ENCODE measurements at places on chromosomes 6 and 20.

- DNase-seq: no peak
Measured at GRCh38 chr20:23513164-23513563, 22.2 kb downstream of the CST8 start.

DNA sequence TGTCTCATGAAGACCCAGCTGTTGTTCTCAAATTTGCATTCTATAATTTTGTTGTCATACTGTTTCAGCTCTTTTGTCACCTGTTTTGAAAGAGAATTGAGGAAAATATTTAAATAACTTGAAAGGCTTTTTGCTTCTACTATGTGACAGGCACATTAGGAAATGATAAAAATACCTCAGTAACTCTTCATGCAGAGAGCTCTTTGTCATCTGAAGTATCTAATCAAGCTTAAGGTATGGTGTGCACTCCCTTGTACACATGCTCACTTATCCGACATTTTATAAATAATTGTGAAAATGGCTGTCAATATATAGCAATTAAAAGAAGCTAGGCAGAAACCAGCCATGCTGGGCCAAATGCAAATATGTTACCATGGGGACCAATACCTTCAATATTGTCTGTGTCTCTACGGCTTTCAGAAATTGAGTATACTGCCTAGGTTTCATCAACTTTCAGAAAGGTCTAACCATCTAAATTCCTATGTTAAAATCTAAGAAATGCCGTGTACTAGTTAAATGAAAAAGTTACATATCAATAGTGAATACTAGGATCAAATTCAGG is 349.0 kb downstream of the RNGTT start:
- no peak for DNase-seq

DNA sequence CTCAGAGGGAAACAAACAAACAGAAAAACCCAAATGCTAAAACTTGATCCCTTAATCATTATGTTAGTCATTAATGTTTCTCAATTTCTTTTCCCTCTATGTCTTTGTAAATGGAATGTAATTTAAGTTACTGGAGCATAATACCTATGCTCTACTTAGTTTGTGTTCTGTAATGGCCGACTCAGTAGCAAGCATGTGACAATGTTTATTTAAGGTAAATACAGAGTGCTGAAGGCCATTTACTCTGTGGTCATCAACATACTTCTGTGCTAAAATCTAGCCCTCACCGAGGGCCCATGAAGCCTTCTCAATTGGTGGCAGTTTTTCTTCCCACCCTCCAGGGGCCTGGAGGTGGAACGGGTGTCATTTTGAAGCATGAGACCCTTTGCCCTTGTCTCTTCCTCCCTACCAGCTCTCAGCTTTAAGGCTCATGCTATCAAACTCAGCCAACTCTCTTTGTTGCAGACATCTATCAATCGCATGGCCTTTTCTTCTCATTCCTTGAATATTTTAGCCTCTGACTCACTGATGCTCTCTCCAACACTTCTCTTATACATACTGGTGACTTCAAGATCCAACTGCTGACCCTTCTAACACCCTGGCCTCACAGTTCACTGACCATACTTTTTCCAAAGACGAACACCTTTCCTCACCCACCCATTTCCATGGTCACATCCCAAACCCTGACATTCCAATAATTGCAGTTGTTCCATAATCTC is 48.2 kb downstream of the STX7 start:
- DNase-seq: no peak

DNA sequence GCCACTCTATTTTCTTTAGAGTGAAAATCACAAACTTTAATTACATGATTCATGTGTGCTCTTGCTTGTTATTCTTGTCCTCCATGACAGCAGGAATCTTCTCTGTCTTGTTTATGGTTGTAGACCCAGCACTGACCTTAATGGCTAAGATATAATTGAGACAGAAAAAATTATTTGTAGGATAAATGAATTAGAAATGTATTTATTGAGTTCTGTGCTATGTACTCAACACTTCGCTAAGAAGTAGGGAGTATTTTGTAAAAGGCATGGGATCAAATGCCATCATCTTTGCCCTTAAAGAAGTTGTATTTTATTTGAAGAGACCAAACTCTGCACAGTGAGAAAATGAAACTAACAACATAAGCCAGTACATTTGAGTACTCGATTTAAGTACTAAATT is 71.2 kb downstream of the CBLN4 start:
- peak; percentile 14 for DNase-seq

- no peak for DNase-seq
Measured at GRCh38 chr6:25883991-25884390, 9.9 kb upstream of the SLC17A3 start.

- DNase-seq: no peak
Measured at GRCh38 chr6:131807644-131808459, at the start of gene ENPP1. Gene ENPP1 (plus strand): TSS chr6:131808020. CDS start chr6:131808036, 16 bp downstream.

DNA sequence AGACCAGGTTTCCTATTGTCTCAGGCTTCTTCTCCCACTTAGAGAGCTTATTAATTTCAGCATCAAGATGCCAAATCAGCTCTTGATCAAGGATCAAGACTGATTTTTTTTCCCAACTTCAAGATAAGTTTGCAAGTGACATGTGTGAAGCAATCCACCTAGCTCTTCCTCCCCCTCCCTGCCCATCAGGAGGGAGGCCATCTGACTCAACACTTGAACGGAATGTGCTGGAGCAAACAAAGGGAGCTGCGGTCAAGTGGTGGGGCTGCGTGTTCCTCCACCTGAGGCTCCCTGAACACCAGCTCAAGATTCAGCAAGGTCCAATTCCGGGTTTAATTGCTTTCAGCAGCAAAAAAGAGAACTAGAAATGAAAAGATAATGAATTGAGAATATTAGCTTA is 38.7 kb downstream of the TTI1 start:
- DNase-seq: no peak

DNA sequence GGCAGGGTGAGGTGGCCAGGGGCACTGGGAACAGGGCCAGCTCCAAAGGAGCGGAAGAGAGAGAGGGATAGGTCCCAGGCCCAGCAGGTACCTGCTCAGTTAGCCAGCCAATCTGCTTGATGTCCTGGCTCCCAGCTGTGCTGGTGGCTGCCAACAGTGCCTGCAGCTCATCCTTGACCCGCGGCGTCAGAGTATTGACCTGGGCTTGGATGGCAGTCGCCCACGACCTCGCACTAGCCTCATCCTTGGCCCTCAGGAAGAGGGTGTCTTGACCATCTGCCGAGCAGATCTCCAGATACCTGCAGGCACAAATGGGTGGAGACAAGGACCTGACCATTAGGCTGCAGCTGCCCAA is 11.1 kb upstream of the CDK5RAP1 start:
- DNase-seq: no peak

- no peak for DNase-seq
Measured at GRCh38 chr6:121828146-121828886, 392.9 kb downstream of the GJA1 start.

GRCh38 chr6:84284428-84285049 is 57.1 kb upstream of the CEP162 start:
- DNase-seq: no peak

DNA sequence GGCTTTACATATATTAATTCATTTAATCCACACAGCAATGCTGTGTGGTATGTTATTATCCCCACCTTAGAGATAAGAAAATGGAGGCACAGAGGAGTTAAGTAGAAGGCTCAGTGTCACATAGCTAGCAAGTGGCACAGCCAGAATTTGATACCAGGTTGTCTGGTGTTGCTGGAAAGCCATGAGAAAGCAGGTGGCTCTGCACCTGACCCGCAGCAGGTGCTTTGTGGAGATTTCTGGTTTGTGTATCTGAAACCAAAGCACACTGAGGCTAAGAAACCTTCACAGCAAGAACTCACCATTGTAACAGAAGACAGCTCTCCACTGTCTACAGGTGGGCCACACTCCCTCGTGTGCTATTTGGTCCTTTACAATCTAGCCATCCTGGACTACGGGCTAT is 7.5 kb downstream of the ELMO2 start:
- DNase-seq: no peak

DNA sequence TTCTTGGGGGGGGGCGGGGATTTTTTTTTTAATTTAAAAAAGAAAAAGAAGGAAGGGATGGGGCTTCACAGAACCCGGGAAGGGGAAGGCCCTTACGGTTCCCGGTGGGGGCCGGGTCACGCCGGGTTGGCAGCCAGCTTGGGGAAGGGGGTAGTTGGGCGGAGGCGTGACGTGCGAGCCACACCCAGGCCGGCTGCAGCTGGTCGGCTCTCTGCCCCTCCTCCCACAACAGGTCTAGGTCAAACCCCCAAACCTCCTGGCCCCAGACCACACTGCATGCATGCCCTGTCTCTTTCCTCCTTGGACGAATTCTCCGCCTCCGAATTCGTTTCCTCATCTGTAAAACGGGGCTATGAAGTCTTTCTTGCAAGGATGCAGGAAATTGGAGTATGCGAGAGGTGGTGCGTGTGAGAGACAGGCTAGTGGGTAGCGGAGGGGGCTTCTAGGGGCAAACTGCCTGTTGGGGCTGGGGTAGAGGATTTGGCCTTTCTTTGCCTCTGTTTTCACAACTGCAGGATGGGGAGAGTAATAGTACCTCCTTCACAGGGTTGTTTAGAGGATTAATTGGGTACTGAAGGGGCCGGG is 828 bp downstream of the HCK start:
- DNase-seq: no peak

DNA sequence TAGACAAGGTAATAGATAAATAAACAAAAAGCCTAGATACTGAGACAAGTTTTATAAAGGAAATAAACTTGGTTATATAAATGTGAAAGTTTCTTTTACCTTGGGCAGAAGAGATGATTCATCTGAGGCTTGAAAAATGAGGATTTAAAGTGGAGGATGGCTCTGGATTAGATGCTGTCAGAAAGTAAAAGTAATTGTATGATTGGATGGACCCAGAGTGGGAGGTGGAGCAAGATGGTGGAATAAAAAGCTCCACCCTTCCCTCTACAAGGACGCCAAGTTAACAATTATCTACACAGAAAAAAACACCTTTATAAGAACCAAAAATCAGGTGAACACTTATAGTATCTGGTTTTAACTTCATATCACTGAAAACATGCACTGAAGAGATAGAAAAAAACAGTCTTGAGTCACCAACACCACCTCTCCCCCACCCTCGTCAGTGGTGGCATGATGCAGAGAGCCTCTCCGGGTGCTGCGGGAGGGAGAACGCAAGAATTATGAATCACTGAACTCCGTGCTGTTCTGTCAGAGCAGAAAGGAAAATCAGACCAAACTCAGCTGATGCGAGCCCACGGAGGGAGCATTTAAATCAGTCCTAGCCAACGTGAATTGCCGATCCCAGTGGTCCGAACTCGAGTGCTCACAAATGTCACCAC is 84.7 kb upstream of the GJE1 start:
- no peak for DNase-seq

DNA sequence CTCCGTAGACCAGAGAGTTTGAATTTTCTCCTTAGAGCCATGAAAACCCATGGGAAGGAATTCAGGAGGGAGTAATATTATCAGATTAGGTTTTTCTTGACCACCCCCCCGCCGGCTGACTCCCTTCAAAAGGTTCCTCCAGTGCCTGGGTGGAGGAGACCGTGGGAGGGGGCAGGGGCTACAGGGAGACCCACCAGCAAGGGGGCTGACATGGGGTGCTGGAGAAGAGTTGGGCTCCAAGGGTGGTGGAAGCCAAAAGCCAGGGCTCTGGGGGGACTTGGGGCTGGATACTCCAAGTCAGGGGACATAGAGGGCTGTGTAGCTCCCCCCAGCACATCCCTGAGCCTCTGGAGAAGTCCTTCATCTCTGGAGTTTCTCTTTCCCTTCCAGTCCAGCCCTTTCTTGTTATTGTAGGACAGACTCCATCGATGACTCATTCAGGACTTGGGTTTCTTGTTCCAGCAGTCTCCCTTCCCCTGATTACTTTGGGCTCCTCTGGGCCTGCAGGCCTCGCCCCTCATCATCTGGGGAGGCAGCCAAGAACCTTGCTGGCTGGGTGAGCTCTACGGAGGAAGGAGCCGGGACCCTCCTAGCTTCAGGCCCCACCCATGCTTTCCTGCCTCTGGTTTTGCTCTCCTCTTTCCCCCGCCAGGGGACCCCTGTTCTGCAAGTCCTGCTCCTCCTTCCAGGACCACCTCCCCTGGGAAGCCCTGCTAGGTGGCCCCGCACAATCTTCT is 10.5 kb upstream of the KIAA1755 start:
- no peak for DNase-seq

DNA sequence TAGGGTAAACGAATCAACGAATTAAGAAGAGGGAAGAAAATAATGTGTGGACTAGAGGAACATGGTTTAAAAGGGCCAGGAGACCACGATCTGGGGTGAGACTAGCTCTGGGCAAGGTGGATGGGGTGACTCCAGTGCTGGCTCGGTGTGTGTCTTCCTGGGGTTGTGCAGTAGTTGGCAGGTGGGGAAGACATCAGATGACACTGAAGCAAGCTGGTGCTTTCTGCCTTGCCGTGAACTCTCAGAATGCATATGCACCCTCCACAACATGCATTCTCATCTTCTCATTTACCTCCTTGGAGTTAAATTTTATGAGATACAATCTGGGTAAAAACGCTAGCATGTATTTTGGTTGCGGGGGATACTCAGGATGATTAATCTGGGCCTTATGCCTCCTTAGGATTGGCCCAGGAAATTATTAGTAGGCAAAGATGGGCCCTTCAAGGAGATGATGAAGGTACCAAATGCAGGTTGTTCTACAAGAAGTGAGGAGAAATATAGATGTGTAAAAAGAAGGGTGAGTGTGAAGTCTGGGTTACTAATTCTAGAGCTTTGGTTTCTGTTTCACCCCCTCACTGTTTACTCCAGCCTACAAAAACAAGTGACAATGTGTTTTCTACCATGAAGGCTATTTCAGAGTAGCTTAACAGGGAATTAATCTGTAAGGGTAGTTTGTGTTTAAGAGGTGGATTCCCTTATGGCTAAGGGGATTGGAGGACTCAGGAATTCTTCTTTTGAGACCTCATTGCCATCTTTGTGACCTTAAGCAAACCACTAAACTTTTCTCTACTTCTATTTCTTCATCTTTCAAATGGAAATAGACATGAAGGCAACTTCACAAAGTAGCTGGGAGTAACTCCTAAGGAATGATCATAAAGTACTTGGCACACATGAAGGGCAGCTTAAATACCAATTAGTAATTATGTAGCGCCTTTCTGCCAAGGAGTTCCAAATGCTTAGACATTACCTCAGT is 71.0 kb upstream of the SUPT3H start:
- no peak for DNase-seq

DNA sequence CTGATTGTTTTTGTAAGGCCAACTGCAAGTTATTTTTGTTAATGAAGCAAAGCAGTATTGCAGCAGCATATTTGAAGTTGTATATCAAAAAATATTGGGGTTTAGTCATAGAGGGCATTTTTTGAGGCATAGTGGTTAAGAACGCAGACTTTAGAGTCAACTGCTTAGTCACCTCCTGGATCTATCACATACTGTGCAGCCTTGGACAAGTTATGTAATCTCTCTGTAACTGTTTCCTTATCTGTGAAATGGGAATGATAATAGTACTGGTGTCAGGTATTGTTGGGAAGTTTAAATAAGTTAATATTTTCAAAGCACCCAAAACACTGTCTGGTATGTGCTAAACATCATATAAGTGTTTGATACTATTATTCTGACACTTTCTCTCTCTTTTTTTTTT is 27.2 kb upstream of the EFHC1 start:
- no peak for DNase-seq
